ENCODE measurements at places on chromosomes 6 and 20.

DNA sequence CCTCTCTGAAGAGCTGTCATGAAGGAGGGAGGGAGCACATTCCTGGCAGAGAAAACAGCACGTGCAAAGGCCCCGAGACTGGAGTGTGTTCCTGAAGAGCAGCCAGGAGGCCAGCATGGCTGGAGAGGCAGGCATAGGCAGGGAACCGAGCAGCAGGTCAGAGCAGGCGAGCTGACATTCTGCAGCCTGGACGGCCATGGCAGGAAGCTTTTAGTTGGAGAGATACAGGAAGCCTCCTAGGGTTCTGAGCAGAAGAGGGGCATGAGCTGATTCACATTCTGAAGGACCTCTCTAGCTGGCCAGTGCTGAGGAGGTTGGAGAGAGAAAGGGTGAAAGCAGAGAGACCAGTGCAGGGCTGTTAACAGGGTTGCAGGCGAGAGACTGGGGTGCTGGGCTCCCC is 29.7 kb downstream of the POFUT1 start:
- no peak for DNase-seq

- DNase-seq, result no peak
Measured at GRCh38 chr6:135066397-135066796, 11.8 kb upstream of the HBS1L start.

- no peak for DNase-seq
Measured at GRCh38 chr6:456358-456867, 64.9 kb downstream of the IRF4 start.

GRCh38 chr20:3262566-3262965 is 23.6 kb upstream of the SLC4A11 start:
- no peak for DNase-seq

- DNase-seq, result peak; percentile 68
Measured at GRCh38 chr6:87155842-87156815, 764 bp downstream of the ZNF292 start.

- DNase-seq, result no peak
Measured at GRCh38 chr6:30589754-30590358, 18.6 kb downstream of the ABCF1 start.

- DNase-seq, result no peak
Measured at GRCh38 chr20:1618954-1619540, 762 bp downstream of the SIRPB1 start.
